ENCODE measurements at places on chromosomes 11 and 22.

DNA sequence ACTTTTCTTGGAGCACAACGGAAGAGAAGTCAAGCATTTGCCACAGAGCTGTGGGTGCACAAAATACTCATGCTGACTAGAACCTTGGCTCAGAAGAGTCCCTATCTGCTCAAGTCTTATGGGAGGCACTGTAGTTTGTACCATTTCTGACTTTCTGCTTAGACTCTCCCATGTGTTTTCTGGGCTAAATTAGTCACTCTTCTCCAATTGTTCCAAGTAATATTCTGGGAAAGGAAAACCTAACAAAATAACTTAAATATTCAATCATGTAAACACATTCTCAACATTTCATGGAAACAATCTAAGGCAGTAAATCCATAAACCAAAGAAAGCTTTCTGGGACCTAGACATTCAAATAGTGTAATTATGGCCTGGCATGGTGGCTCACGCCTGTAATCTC is 220.7 kb downstream of the SWAP70 start:
- DNase-seq: no peak

- DNase-seq: no peak
Measured at GRCh38 chr22:44658311-44658953, 43.6 kb upstream of the PRR5 start.

GRCh38 chr11:126782810-126783209 is 217.8 kb downstream of the KIRREL3 start:
- DNase-seq: no peak

GRCh38 chr11:27280140-27280539 is 82.9 kb downstream of the CCDC34 start:
- DNase-seq: no peak

DNA sequence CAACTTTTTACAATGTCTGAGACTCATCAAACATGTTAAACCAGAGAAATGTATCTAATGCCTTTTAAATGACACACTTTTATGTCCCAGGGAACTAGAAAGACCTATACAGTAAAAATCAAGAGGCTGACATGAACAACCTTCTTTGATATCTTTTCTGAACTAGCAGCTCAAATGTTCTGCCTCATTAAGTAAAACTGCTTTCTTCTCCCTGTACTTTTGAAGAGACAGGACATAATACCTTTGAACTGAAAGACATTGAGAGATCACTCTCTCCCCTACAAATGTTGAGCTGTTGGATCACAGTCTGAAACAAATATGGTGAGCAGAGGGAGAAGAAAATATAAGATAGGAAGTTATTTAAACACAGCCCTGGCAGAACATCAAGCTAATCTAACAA is 123.0 kb downstream of the FAM181B start:
- no peak for DNase-seq

DNA sequence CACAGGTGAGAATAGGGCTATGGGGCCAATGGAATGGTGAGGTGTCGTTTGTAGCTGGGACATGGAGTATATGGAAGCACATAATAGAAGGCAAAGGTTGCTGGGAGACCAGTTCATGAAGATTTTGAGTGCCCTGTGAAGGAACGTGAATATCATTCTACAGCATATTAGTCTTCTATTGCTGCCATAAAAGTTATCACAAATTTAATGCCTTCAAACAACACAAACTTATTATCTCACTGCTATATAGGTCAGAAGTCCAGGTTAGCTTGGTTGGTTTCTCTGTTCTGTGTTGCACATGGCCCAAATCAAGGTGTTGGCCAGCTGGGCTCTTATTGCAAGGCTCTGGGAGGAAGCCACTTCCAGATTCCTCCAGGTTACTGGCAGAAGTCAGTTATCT is 110.6 kb downstream of the SYN3 start:
- DNase-seq: no peak

- no peak for DNase-seq
Measured at GRCh38 chr11:72069787-72070251, 10.5 kb downstream of the NUMA1 start.

- no peak for DNase-seq
Measured at GRCh38 chr11:94077552-94078293, 50.9 kb upstream of the PANX1 start.

DNA sequence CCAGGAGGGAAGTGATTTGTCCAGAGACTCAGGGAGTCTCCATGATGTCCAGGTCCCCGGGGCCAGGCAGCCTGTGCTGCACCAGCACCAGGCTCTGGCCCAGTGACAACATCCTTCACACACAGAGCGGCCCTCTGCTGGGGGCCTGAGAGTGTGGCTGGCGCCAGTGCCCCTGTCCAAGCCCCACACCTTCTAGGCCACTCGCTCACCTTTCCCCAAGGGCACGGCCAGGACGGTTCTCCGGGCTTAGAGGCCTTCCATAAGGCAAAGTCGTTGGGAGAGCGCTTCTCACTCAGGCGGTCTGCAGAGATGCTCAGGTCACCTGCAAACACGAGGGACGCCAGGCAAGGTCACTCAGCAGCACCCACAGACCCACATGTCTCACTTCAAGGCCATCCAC is 27.9 kb upstream of the NAP1L4 start:
- DNase-seq: no peak

GRCh38 chr11:86052693-86053641 is 15.9 kb downstream of the PICALM start:
- DNase-seq: no peak

DNA sequence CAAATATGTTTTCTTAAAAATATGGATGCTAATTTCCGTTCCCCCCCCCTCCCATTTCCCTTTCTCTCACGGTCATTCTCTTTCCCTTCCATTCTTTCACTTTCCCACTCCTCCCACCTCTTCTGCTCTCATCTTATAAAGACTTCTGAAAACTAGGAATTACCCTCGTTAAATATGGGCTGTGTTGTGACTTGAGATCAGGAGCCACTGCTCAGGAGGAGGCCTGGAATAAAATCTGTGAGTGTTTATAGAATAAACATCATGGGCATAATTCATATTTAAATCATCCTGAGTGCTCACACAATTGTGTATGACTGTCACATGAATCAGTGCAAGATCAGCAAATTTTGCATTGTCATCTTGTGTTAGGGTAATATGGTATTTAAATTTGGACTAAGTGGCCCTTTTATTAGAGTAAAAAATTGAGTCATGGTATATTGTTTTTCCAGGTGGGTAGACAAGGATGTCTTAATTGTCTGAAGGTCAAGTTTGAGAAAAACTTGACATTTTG is 208.0 kb downstream of the DDX10 start:
- DNase-seq: no peak

GRCh38 chr11:32068134-32068870 is 22.6 kb upstream of the RCN1 start:
- DNase-seq: no peak

- no peak for DNase-seq
Measured at GRCh38 chr11:79546351-79546750, 105.5 kb upstream of the TENM4 start.

DNA sequence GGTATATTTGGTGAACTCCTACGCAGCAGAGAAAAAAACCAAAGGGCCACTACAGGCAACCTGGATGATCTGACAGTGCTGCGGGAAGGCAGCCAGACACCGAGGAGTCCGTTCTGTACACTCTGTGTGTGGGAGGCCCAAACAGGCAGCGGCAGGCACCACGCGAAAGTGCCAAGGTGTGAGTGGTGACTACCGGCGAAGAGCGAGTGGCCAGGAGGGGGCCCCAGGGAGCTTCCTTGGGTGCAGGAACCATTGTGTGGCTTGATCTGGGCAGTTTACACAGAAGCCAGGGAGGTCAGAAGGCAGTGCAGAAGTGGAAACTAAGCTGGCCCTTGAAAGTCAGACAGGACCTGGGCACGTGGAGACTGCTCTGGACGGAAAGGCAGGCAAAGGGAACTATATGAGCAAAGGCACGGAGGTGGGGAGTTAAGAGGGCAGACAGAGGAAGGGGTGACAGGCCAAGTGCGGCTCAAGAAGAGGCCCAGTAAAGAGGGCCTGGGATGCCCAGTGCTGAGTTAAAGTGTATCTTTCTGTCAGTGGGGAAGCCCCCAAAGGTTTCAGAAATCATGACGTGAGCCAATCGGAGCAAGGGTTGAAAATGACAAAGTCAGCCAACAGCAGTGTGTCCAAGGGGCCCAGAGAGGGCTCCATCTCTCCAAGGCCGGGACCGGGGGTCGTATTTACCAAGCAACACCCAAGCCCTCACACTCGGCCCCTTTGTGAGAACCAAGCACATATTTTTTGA is 10.6 kb downstream of the TMEM184B start:
- peak; percentile 75 for DNase-seq

- DNase-seq: no peak
Measured at GRCh38 chr22:28095316-28096095, 176.4 kb upstream of the PITPNB start.

GRCh38 chr11:134956450-134957210 is 544.6 kb upstream of the B3GAT1 start:
- no peak for DNase-seq

DNA sequence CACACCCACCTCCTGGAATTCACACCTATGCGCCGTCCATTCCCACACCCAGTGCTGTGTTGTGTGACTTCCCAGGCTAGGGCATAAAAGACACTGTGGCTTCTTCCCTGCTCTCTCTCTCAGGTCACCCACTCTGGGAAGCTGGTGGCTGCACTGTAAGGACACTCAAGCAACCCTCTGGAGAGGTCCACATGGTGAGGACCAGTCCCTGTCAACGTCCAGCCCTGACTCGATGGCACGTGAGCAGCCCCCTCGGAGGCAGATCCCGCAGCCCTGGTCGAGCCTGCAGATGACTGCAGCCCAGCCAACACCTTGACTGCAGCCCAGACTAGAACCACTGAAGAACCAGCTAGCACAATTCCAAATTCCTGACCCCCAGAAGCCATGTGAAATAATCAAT is 16.2 kb downstream of the CBX7 start:
- DNase-seq: no peak

- no peak for DNase-seq
Measured at GRCh38 chr11:78379039-78379670, 38.5 kb downstream of the GAB2 start.

- DNase-seq: peak; percentile 15
Measured at GRCh38 chr11:59172345-59173079, 580 bp downstream of the DTX4 start.

DNA sequence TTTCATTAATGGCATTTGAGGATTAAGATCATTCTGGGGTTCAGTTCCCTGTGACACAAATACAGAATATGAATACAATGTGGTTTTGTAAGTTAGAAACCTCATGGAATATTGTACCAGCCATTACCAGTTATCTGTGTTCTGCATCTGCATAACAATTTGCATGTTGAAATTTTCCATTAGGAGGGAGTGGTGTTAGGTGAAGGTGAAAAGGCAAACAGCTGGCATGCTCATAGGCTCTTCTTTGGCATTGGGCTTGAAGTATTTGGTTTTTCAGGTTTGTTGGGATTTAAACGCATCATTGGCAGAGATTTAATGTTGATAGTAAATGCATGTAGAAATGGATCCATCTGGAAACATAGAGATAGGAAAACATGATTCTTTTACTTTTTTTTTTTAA is 18.6 kb downstream of the RTN3 start:
- DNase-seq: no peak

DNA sequence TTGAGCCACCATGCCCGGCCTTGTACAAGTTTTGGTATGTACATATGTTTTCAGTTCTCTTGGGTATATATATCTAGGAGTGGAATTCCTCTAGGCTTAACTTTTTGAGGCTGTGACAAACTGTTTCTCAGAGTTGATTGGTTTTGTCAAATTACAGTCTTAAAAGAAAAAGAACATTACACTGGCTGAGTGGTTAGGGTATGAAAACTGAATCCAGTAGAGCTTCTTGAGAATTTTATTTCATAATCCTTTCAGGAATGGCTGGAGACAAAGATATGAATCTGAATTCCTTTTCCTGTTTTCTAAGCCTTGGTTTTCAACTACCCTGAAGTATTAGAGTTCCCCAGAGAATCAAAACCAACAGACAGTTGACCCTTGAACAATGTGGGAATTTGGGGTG is 6.5 kb downstream of the METTL15 start:
- DNase-seq: no peak

DNA sequence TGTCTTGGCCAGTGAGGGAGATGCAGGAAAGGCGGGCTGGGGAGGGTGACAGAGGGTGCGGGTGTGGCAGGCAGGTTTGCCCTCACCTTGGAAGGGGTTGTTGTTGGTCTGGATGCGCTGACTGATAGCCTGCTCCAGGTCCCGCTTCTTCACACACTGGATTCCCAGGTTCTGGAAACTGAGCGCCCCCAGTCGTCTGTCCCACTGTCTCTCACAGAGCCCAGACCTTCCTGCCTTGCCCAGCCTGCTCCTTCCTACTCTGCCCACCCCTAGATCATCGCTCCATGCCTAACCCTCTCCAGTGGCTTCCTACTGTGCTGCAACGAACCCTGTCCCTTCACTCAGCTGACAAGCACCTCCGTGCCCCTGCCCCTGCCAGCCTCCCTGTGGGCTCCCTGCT is 2.7 kb downstream of the RELA start:
- no peak for DNase-seq

- no peak for DNase-seq
Measured at GRCh38 chr11:77446911-77447629, 26.8 kb downstream of the PAK1 start.

GRCh38 chr22:42304324-42304790 is 33.9 kb upstream of the TCF20 start:
- no peak for DNase-seq

GRCh38 chr11:118436639-118437207 is 431 bp downstream of the KMT2A start:
- peak; percentile 27 for DNase-seq

DNA sequence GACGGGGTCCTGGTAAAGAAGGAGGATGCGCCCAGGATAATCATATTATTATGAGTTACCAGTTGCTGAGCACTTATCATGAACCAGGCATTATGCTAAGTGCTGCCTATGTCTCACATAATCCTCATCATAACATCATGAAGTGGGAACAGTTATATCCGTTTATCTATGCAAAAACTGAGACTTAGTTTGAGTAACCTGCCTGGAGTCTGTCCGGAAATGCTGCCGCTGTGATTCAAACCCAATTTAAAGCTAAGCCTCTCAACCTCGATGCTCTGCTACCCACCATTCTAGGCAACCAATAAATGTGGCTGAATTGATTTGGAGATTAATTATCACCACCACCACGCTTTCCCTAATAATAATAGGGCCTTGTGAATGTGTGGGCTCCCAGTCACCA is 111.5 kb upstream of the CLMP start:
- DNase-seq: no peak

DNA sequence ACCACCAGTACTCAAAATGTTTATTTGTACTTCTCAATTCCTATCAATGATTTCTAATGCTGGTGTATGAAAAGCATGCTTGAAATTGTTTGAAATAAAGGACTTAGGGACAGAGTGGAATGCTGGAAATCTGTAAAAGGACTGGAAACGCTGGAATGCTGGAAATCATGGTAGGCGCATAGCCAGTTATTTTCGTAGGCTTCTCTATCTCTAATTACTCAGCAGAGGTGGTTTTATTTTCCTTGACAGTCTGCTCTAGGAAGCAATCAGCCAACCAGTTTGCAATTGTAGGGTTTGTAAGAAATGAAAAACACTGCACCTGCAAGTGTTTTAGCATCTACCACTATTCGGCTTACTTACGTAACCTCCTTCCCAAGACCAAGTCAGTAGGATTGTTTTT is 788 bp downstream of the LIN7C start:
- DNase-seq: no peak

- DNase-seq: no peak
Measured at GRCh38 chr22:26414347-26414746, 14.7 kb upstream of the ASPHD2 start.

- no peak for DNase-seq
Measured at GRCh38 chr11:126878913-126879482, 121.6 kb downstream of the KIRREL3 start.

Data from HEK293T (cell line).